ENCODE measurements at places on chromosomes 12 and 14.
A peak's percentile ranks its signal among the peaks of the same experiment; 100 is the strongest.

GRCh38 chr12:52753283-52753682, 23.9 kb downstream of the KRT76 start:
- no peak for DNase-seq

DNA sequence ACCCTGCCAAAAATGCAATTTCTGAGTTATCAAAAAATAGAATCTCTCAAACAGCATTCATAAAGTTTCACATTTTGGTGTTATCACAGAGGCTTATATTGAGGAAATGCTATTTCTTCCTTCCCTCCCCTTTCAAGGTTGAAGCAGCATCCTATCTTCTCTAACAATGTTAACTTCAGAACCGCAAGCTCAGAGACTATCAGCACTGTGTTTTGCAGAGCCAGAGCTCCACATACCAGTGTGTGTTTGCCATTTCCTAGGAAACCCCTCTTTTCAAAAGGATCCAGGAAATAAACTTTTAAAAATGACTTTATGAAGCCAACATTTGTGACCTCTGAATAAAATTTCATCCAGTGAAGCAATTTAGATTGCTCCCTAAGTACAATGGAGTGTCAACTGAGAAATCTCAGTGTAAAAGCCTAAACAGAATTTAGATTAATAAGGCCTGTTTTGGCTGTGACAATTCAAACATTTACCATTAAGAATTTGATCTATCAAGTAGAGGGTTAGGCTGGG, 332.6 kb downstream of the NOVA1 start:
- DNase-seq = no peak

GRCh38 chr12:63937378-63938316, 93.1 kb downstream of the SRGAP1 start:
- DNase-seq = peak; percentile 67

GRCh38 chr12:91774434-91774921, 371.2 kb downstream of the BTG1 start:
- DNase-seq = peak; percentile 53

DNA sequence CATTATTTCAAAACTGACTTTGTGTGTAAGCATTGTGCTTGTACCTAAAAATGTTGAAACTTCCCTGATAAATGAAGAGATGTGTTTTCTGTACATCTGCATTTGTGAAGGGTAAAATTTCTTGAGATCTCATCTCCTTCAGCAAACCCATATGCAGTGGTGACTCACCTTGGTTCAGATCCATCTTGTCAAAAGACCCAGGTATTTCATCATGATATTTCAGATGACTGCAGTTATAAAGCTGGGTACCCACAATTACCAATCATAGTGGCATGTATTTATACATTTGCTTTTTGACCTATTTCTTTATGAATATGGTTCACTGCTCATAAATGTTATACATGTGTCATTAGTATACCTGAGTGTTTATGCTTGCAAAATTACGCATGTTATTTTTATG, 1213.6 kb downstream of the GALC start:
- DNase-seq = no peak

GRCh38 chr12:95191060-95191696, 26.1 kb downstream of the FGD6 start:
- DNase-seq = no peak

- no peak for DNase-seq
Measured at GRCh38 chr12:68210875-68211274, 14.7 kb downstream of the IL26 start.

DNA sequence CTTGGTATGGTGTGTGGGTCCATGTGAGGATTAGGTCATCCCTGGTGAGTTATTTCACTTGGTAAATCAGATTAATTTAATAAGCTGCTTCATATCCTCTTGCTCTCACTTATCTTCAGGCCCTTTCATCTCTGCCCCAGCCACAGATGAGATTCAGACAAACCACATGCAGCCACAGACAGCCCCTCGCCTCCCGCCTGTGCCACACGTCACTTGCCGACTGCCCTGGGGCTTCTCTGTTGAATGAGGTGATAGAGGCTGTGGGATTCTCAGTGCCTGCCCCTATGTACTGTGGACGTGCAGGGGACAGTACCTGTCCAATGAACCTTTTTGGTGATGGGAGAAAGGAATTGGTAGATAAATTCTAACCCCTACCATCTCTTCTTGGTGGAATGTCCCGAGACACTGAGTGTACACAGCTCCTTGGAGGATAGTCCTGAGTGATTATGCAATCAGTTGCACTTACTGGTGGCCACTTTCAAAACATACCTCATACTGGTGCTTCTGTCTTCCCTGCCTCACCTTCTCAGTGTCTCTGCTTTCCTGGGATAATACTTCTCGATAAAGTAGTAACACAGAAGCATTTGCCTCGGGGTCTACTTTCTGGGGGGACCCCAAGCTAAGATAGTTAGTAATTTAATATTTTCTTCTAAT, 248.7 kb downstream of the TTC6 start:
- no peak for DNase-seq

DNA sequence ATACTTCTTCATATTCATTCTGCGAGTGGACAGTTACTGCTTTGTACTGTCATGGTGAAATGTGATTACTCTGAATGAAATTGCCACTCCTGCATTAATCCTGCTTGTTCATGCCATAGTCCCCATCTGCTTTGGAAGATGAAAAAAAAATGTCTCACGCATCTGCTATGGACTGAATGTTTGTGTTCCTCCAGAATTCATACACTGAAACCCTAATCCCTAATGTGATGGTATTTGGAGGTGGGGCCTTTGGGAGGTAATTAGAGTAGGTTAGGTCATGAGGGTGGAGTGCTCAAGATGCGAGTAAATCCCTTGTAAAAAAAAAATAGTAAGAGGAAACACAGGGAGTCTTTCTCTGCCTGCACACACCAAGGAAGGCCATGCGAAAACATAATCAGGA, 427.2 kb downstream of the TMTC2 start:
- DNase-seq = no peak

GRCh38 chr12:96343347-96343954, 56.8 kb downstream of the CDK17 start:
- peak; percentile 23 for DNase-seq

DNA sequence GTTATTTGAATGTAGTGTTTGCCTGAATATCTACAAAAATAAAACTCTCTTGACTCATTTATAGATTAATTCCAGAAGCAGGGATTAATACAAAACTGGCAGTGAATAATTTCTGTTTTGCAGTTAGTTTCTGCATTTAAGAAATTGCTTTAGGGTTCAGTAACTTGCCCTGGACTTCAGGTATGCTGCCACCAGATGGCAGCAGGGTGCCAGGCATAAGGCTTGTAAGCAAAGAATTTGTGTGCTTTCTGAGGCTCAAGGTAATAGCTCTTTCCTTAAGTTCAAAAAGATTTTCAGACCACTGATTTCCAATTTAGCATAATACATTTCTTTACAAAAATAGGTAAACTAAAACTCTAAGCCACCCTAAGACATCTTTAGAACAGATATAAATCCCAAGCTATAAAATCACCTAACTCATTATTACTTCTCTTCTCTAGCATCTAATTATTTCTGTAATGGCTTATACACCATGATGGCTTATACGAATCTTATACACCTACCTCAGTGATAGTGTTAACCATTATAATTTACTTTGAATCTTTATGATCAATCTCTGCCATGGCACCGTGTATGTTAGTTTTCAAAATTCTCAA, 398.3 kb downstream of the APAF1 start:
- peak; percentile 69 for DNase-seq

DNA sequence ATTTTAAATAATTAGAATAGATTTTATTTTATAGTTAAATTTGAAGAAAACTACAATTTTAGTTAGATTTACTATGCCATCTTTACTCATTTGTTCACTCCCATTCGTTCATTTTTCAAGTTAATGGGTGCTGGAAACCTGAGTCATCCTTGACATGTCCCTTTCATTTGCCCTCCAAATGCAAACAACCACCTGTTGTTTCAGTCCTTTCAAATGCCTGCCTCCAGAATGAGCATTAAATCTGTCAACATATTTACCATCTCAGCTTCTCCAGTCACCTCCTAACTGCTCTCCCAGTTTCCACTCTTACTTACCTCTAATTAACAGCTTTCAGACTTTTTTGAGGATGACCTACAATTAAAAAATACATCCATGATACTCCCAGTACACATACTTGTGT, 375.5 kb downstream of the RAD51B start:
- no peak for DNase-seq

DNA sequence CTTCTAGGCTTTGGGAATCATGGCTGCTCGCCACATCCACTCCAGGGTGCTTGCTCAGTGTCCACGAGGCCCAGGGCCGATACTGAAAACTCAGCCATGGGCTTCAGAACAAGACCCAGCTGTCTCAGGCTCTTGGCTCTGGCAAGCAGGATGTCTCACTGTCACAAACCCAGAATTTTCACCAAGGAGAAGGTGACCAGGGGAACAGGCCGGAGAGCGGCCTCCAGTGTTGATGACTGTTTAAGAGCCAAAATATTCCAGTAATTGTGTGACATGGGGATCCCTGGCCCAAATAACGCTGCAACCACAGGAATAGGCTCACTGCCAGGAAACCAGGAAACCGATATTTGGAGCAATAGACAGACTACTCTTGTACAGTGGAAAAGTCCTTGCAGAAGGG, 9.8 kb upstream of the SERPINA5 start:
- DNase-seq = peak; percentile 7

DNA sequence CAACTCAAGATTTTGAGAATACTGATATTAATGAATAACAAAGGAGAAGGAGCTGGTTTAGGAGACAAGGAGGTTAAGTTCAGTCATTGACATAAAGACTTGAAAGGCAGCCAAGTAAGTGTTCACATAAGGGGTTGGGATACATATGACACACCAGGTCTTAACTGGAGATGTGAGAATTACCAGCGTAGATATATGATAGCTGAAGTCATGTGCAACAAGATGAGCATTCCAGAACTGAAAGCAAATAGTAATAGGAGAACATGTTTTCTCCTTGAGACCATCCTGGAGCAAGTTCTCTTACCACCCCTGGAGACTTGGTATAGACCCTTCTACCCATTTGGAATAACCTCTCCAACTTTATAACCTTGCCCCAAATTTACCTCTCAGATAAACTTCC, 43.3 kb upstream of the NPFF start:
- DNase-seq = peak; percentile 29

DNA sequence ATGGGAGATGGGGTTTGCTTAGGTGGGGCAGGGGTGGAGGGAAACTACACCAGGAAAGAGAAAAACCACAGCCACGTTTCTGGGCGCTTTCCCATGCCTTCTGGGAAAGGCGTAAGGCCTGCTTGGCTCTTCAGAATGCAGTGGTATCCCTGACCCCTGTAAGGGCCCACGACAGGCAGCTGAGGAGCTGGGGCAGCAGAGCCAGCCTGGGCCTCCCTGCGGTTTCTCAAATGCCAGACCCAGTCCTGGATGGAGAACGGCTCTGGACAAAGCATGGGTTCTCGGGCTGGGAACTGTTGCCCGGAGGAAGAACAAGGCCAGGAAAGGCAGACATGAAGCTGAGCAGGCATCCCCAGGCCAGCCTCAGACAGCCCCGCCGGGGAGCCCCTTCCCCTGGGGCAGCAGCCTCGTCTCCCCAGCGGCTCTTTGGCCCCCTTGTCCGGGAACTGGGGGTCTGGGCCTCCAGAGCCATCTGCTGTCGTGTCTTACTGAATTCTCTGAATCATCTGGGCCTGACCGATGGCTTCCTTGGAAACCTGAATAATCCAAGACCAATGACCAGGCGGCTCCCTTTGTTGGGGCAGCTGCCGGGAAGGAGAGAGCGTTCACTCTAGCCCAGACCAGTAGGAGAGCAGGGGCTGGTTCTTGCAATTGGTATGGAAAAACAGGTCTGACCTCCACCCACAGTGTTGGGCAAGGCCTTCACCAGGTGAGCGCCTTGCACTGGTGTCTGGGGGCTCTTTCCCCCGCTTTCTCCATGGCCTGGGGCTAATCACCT, 64.0 kb upstream of the RIN3 start:
- no peak for DNase-seq

DNA sequence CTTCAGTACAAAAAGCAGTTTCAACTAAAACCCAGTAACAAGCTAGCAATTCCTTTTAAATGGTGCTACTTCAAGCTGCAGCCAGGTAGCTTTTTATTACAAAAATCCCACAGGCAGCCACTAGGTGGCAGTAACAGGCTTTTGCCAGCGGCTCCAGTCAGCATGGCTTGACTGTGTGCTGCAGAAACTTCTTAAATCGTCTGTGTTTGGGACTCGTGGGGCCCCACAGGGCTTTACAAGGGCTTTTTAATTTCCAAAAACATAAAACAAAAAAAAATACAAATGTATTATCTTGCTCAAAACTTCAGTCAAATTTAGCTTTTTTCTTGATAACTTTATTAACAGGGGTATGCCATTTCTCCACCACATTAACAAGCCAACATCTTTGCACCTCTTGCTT, 3.6 kb upstream of the CLEC4E start:
- peak; percentile 68 for DNase-seq

DNA sequence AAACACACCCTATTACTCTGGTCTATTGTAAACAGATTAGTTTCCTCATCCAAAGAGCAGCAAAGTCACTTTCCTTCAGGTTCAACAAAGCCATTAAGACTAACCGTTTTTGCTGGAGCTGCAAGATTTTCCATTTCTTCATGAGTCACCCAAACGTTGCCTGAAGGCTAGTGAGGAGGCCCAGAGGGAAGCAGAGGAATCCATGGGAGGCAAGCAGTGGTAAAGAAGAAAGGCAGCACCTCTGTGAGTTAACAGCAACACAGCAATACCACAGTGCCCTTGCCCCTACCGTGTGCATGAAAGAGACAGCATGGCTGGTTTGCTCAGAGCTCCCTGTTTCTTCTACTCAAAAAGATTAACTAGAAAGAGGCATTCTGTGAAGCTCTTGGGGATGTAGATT, 206.3 kb downstream of the ACSS3 start:
- peak; percentile 11 for DNase-seq

DNA sequence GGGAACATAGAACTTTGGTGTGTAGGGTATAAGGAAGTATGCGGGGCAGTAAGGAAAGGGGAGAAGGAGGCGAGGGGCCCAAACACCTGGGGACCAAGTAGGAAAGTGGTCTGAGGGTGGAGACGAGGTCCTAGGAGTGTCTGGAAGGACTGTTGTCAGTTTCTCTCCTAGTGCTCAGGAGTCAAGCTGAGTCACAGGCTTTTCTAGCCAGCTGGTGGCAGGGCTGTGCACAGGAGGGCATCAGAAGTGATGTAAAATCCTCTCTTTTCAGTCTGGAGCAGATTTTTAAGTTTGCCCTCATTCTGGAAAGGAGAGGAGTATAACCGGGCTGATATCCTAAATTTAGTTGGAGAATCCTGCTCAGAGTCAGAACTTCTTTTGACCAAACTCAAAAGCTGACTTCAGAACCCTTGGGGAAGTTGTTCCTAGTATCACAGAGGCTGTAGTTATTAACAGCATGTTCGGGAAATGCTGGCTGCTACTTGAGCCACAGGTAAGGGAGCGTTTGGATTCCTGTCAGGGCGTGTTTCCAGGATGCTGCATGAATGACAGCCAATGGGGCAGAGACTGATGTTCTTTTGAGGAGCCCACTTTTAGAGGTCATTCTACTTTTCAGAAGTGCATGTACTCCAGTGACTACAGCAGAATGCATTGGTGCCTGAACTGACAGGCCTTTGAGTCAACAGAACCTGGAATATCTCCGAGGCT, 19.3 kb downstream of the ZNF664 start:
- DNase-seq = no peak

- DNase-seq = peak; percentile 20
Measured at GRCh38 chr12:95996034-95996658, at the start of gene HAL. Gene HAL (minus strand): TSS chr12:95996344. CDS start chr12:95995910, 434 bp downstream.

- no peak for DNase-seq
Measured at GRCh38 chr12:72777806-72778205, 505.6 kb downstream of the TRHDE start.

All from GM23248 (cell line).